ENCODE measurements at places on chromosomes 16 and 17. TPM values are rescaled to one million over a fixed set of nuclear protein-coding genes. Genes with fewer than 3 reads are reported as not detected.

Gene PLLP
- total RNA-seq, result 7.5 TPM

Gene SLC13A2
- 0.55 TPM for total RNA-seq

Gene BRICD5
- 5.3 TPM for total RNA-seq

- no peak for DNase-seq
Measured at GRCh38 chr17:77615703-77616253, 342.7 kb upstream of the TNRC6C start.

DNA sequence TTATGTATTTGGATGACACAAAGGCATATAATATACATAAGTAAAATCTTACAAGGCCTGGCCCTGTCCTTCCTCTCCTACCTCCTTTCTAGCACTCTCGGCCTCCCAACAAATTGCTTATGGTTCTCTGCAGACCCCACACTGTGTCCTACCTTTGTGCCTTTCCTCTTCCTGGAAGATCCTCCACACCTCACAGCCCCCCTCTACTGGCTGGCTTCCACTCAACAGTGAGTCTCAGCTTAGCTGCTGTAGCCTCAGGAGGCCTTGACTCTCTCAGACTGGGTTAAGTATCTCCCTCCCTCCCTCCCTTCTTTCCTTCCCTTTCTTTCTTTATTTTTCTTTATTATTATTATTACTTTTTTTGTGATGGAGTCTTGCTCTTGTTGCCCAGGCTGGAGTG, 8.3 kb upstream of the SLC52A1 start:
- DNase-seq, result no peak

DNA sequence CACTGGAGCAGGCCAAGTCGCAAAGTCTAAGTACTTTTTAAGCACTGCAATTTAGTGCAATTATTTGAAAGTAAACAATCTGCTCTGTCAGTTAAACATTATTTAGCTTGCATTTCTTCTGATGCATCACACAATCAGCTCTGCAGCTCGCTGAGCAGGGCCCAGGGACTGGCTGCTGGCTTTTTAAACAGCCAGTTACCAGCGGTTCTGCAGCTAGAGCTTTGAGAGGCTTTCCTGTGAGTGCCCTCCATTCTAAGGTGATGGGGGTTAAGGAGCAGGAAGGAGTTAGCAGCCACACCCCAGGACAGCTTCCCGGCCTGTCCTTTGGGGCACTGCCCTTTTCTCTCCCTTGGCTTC, 154.3 kb downstream of the SALL1 start:
- DNase-seq, result no peak

Measured in left lobe of liver (tissue), 2 donors.